HFF-Myc (cell line): ENCODE measurements at places on chromosomes 2 and 18.

- DNase-seq, result no peak
Observed at GRCh38 chr18:38456253-38456652, 890.7 kb upstream of the CELF4 start.

- DNase-seq, result no peak
Observed at GRCh38 chr18:52869942-52870907, 530.2 kb downstream of the DCC start.

DNA sequence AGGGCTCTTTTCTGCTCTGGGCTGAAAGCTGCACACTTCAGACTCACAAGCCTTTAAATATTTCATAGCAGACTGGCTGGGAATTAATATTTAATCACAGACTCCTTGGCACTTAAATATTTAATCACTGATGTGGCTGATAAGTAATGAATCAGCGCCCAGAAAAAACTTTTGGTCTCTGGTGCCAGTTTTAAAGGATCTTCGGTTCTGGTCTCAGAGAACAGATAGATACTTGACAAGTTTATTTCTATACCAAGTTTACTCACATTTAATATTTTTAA is 201.2 kb downstream of the MYCN start:
- no peak for DNase-seq

DNA sequence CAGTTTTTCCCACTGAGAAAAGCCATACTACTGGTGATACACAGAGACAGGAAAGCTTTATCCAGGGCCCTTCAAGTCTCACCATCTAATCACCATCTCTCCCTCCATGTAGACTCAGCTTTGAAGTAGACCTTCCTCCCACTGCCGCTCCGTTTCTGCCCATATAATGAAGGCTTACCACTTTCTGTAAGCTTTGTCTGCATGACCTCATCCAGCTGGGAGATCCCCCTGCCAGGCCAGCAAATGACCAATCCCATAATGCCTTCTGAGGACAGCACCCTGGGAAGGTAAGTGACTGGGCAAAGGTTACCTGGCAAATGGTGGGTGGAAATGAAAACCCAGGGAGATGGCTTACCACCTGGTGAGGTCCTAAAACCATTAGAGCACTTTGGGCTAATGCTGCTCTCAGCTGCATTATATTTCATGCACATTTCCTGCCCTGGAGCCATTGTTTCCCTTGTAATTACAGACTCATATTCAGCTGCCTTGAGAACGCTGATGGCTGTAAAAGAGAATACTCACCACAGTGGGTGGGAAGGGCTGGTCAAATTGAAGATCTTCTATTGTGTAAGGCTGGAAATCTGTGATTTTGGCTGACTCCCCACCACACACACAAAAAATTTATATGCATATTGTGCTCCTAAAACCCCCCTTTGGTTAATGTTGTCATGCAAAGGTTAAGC is 350.7 kb upstream of the SYT4 start:
- DNase-seq, result no peak

DNA sequence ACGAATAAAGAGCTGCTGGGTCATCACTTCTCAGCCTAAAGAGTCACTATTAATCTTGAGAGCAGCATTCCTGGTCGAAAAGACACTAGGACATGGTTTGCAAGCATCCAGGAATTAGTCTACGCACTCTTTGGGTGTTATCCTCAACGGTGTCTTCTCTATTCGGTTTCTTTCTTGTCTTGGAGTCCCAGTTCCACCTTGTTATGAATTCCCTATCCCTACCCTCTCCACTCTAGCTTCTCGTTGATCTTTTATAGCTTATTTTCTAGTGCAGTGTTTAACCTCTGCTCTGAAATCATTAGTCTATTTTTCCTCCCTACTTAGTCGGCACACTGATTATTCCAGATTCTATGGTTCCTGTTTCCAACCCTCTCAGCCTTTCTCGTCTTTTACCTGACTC is 158.1 kb upstream of the LRRTM1 start:
- DNase-seq, result no peak

DNA sequence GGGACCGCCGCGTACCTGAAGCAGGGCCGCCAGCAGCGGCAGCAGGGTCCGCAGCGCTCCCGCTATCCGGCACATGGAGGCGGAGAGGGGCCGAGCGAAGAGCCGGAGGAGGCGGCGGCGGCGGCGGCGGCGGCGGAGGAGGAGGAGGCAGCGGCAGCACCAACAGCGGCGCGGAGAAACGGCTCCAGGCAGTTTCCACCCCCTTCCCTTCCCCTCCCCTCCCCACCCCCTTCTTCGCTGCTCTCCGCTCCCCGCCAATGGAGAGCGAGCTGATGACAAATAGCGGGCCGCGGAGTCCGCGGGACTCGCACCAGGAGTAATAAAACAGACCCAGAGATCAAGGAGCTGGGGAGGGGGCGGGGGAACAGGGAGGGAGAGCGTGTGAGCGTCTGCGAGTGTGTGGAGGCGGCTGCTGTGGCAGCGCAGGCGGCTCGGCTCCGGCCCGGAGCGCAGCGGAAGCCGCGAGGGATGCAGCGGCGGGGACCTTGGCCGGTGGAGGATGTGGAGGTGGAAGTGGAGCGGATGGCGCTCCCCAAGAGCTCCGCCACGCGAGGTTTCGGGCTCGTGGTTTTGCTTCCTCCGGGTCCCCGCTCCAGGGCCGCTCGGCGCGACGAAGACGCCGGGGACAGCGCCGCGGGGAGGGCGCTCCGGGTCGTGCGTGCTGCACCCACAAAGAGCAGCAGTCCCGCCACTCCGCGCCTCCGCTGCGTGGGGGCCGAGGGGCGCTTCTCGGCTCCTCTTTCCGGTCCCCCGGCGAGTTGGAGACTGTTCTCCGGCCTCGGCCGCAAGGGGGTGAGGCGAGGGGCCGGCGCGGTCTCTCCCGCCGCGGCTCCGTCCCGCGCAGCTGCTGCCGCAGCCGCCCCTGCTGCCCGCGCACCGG is at the start of gene CDH2:
CDH2 (minus strand) TSS at position 183 of the 880 bp plus-strand sequence; CDS start at position 75, 108 bp downstream.
- DNase-seq, result peak; percentile 74

DNA sequence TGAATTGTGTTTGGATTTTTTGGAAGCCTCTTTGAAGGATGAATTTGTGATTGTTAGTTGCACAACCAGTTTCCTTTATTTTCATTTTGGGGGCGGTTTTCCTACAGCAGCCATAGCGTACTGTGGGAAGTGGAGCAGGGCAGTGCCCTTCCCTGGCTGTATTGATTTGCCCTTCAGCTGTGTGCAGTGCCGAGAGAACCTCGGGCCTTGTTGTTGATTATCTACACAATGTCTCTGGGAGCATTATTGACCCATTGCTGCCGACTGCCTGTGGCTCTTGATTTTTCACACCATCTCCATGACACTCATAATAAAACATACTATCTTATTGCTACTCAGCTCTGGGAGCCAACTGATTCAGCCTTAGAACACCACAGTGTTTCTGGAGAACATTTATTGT is 162.2 kb upstream of the BOD1L2 start:
- no peak for DNase-seq

DNA sequence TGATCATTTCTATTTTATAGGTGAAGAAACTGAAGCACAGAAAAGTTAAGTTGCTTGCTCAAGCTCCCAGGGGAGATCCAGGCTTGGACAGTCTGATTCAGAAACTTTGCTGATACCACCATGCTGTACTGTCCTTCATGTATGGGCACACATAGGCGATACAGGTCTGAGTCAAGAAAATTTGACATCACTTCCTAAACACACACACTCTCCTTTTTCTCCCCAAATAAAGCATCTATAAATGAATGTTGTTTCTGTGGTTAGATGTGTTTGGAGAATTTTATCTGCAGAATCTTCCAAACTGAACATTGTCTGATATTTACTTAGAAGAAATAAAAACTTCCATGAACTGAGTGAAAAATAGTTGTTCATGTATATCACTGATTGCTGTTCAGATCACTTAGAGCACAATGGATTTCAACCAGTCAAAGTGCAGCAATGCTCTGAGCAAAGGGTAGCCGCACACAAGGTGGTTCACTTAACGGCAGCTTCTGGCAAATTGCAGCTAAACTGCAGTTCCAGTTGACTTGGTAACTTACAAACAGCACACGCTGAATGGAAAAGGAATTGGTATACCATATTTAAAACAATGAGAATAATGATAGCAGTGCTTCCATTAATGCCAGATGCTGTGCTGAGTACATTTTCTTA is 10.0 kb upstream of the AGFG1 start:
- no peak for DNase-seq

DNA sequence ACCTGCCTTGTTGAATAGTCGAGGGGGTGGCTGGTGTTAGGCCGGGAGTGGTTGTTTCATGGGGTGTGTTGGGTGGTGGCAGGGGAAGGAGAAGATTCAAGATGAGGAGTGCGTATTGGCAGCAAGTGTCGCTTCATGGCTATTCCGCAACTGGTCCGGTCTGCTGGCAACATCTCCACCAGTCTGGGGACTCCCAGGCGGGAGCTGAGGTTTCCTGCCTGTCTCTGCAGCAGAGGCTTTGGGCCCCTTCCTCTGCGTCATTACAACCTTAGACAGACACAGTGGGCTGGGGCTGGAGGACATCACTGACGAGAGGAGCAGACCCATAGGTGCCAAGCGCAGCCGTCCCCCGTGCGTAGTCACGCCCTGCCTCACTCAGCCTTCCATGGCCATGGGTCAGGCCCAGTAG is 64.0 kb upstream of the MCFD2 start:
- no peak for DNase-seq

DNA sequence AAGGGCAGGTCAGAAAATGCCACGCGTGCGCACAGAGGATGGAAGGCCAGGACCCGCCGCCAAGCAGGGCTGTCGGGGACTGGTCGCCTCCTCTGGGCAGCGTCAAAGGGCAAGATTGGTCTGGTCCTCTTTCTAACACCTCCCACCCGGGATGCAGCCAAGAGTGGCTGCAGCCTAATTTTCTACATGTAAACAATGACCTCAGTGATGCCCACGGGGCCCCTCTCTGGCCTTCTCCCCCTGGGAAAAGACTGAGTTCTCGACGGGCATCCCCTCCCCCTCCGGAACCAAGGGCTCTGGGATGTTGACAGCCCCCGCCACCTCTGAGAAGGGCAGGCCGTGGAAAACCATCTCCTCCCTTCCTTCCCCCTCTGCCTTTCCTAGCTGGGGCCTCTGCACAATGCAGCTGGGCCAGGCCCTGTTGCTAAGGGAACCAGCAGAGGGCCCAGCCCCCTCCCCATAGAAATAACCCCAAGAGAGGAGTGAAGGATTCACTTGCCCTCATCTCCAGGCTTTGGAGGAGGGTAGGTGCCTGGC is 80.0 kb upstream of the ZNF532 start:
- DNase-seq, result no peak

GRCh38 chr2:97267411-97268074 is 154.6 kb downstream of the ANKRD36 start:
- no peak for DNase-seq

DNA sequence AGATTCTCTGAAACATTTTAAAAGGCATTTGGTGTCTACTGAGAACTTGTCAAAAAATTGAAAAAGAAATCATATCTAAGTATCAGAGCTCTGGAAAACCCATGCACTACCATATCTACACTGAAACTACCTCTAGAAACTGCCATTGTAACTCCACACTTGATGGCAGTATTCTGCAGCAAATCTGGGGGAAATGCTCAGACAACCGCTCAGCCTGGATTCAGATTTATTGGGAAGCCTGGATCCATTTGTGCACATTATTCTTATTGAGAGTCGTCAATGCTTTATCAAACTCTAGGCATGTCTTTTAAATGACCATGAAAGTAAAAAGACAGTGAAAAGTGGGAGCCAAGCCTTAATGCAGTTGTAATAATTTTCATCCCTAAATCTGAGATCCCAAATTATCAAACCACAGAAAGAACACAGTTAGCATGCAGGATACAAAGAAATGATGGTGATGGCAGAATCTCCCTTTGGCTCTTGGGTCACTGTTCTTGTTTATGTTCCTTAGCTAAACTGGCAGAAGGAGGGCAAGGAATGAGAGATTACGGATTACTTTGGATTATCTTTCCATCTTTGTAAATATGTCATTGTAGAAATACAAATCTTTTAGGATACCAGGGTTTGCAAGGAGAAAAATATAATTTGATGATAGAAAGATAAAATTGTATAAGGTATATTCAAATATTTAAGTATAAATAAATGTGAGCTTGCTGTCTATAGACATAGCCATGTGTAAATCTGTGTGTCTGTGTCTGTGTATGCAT is 512.1 kb upstream of the SYT4 start:
- DNase-seq, result no peak

DNA sequence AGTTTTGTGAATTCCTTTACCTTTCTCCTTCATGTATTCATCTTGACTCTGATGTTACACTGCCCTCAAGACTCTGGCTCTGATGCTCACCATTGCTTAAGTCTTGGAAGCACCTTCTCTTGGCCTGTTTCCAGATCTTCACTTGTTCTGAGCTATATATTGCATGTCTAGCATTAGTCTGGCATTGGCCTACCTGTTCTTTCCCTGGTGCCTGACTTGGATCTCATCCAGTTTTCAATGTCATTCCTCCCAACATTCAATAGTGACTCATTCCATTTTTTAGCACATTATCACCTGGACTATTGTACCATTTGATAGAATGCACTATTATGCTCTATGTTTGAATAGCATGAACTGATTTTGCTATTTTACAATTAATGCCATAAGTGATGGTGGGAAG is 127.3 kb upstream of the NYAP2 start:
- no peak for DNase-seq

GRCh38 chr2:141824790-141825189 is 306.0 kb downstream of the LRP1B start:
- no peak for DNase-seq

DNA sequence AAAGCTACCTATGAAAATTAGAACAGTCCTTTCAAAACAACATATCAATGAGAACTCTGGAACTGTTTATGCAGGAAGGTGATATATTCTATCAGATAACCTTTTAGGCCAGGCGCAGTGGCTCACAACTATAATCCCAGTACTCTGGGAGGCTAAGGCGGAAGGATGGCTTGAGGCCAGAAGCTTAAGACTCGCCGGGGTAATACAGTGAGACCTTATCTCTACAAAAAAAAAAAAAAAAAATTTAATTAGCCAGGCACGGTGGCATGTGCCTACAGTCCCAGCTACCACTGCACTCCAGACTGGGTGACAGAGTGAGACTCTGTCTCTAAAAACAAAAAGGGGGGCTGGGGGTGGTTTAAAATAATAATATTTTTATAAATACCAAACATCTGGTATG is 77.9 kb downstream of the OSBPL1A start:
- no peak for DNase-seq

- DNase-seq, result peak; percentile 2
Observed at GRCh38 chr2:149799013-149799705, 211.6 kb upstream of the MMADHC start.

- DNase-seq, result peak; percentile 78
Observed at GRCh38 chr2:181953881-181954537, 31.6 kb upstream of the PPP1R1C start.

- DNase-seq, result no peak
Observed at GRCh38 chr18:68417166-68417799, 297.6 kb downstream of the TMX3 start.

DNA sequence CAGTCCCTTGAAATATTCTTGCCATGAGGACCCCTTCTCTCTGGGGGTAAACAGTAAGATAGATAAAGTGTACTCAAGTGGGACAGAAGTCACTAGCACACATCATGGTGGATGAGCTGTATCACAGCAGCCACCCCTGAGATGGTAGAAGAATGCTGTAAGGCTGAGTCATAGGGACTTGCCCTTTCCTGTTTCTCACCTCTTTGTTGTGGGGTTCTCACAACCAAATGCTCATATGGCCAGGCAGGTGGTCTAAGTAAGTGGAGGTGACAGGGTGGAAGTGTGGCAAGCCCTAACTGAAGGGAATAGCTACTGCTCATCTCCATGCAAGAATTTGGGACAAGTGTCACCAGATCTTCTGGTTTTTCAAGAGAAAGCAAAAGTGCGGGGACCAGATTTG is 202.7 kb upstream of the SLC14A2 start:
- DNase-seq, result no peak

- DNase-seq, result no peak
Observed at GRCh38 chr2:201040867-201041628, 30.4 kb downstream of the HYCC2 start.
